ENCODE measurements at places on chromosomes 11 and 22.

DNA sequence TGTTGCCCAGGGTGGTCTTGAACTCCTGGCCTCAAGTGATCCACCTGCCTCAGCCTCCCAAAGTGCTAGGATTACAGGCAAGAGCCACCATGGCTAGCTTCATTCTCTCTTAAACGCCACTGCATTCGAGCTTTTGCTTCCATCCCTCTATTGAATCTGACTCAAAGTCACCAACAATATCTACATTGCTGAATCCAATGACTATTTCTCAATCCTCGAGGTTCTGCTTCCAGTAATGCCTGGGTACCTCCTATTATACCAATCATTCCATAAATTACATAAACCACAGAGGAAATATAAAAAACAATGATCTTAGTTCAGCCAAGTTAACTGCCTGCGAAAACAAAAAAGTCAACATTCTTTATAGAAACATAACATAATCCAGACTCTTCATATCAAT lies 11.9 kb upstream of the NXF1 start:
- no peak for DNase-seq

- no peak for DNase-seq
These were observed 9.5 kb upstream of the TSG101 start for GRCh38 chr11:18536209-18536608.

GRCh38 chr22:43889201-43889859 lies 2.5 kb downstream of the PNPLA5 start:
- no peak for DNase-seq

- peak; percentile 85 for DNase-seq
These were observed 15.7 kb downstream of the DAGLA start for GRCh38 chr11:61695917-61696316.

- peak; percentile 10 for DNase-seq
These were observed 344 bp downstream of the IFT27 start for GRCh38 chr22:36775586-36775963.

GRCh38 chr11:23370580-23371275 lies 510.5 kb upstream of the CCDC179 start:
- DNase-seq = no peak

- DNase-seq = no peak
These were observed 15.0 kb upstream of the TMEM45B start for GRCh38 chr11:129800655-129801054.

DNA sequence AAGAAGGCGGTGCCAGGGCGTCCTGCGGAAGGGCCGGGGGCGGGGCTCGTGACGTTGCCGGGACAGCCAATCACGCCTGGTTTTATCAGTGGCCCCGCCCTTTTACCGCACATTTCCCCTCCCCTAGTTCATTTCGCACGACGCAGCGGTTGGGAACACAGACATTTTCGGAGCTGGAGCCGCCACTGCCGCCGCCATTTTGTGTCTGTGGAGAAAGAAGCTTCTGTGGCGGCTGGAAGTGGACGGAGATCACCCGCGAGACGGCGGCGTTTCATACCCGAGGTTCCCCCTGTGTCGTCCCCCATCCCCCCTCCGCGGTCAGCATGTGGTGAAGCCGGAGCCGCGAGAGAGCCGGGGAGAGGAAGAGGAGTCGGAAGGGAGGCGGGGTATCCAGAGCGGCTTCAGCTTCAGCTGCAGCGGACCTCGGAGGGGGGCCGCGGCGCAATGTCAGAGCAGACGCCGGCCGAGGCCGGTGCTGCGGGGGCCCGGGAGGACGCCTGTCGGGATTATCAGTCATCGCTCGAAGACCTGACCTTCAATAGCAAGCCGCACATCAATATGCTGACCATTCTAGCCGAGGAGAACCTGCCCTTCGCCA lies at the start of gene PCF11:
Gene PCF11, plus strand, starts transcription at position 136 of the 598 bp plus-strand sequence. Its CDS starts 309 bp downstream, at position 445.
- no peak for DNase-seq

GRCh38 chr11:120952461-120953434 lies 71.2 kb upstream of the TBCEL start:
- DNase-seq = peak; percentile 57

Measured in CD4-positive, alpha-beta T cell (primary cell).